Fibroblast of skin of right quadriceps (primary cell): ENCODE measurements at places on chromosomes 1 and 21.

- DNase-seq = peak; percentile 46
These were observed 224.1 kb upstream of the CACYBP start for GRCh38 chr1:174775621-174776020.

- DNase-seq = no peak
These were observed 1.1 kb downstream of the SGIP1 start for GRCh38 chr1:66535061-66535460.

- DNase-seq = no peak
These were observed 26.8 kb upstream of the MAP1LC3C start for GRCh38 chr1:242025681-242026080.

- no peak for DNase-seq
These were observed 84.4 kb downstream of the CLEC20A start for GRCh38 chr1:178412400-178412770.

GRCh38 chr1:92989936-92990583 is 28.8 kb upstream of the DIPK1A start:
- DNase-seq = peak; percentile 17

DNA sequence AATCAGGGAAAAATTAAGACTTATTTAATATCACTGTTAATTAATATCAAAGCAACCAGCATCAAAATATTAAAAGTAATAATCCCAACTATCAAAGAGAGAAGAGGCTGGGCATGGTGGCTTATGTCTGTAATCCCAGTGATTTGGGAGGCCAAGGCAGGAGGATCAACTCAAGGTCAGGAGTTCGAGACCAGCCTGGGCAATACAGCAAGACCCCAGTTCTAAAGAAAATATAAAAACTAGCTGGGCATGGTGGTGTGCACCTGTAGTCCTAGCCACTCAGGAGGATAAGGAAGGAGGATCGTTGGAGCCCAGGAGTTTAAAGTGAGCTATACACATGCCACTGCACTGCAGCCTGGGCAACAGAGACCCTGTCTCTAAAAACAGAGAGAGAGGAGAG is 43.2 kb downstream of the AHCTF1 start:
- DNase-seq = no peak

GRCh38 chr1:109927911-109928321 is 17.3 kb downstream of the CSF1 start:
- DNase-seq = peak; percentile 50

DNA sequence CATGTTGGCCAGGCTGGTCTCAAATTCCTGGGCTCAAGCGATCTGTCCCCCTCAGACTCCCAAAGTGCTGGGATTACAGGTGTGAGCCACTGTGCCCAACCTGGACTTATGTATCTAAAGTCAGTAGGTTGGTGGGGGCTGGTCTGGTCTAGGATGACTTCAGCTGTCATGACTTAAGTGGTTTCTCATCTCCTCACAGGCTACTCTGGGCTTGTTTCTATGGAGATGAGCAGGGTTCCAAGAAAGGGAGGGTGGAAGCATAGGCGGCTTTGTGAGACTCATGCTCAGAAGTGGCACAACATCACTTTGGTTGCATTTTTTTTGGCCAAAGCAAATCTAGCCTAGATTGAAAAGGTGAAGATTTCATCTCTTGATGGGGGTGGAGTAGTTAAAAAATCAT is 115.9 kb upstream of the IVNS1ABP start:
- DNase-seq = no peak

GRCh38 chr1:153880962-153881361 is 41.8 kb downstream of the GATAD2B start:
- DNase-seq = peak; percentile 96

DNA sequence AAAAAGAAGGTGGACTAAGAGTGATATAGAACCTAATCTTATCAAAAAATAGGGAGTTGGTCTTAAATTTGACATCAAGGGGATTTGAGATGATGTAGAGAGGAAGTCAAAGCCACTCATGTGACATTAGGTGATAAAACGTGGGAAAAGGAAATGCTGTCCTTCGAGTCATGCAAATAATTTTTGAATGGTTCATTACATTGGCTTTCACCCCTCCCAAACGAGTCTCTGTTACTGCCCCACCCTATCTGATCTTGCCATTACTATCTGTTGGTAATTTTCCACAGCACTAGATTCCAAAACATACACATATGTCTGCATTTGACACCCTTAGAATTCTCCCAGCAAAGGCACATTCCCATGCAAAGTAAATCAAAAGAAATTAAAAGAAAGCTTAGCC is 531.1 kb upstream of the ADAMTS5 start:
- no peak for DNase-seq

GRCh38 chr1:25064465-25065240 is 134.6 kb upstream of the RUNX3 start:
- no peak for DNase-seq

DNA sequence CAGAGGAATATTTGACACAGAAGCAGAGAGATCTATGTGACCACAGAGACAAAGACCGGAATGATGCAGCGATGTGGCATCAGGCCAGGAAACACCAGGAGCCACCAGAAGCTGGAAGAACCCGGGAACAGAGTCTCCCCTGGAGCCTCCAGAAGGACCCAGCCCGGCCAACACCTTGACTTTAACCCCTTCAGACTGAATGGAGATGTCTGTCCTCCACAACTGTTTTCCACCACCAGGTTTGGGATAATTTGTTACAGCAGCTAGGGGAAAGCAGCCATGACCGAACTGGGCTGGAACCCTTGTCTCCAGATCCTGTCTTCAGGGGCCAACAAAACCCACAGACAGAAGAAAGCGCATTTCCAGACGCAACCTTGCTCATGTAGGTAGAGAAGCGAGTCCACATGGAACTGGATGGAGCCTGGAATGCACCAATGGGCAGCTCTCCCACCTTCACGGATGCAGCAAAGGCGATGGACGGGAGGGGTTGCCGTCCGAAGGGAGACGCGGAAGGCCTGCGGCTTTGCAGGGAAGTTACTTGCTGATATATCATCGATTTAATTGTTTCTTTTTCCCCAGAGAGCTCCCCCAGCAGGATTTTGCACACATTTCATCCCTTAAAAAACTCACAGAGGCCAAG is 396.6 kb downstream of the NPHP4 start:
- DNase-seq = no peak

GRCh38 chr1:219847215-219847855 is 81.0 kb downstream of the SLC30A10 start:
- peak; percentile 7 for DNase-seq

DNA sequence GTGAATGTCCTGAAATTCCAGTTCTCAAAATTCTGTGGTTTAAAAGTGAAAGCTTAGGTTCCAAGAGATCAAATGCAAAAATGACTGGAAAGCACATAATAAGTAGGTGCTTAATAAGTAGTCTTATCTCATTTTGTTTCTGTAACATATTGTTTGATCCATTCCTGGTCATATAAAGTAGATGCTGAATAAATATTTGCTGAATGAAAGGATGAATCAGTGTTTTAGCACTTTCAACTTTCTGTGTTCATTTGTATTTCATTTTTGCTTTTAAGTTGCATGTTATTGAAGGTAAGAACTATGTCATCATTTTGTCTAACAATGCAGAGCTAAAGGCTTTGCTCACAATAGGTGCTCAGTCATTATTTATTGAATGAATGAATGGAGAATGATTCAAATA is 6.3 kb downstream of the MAST2 start:
- no peak for DNase-seq

GRCh38 chr1:185526344-185527307 is 207.6 kb upstream of the HMCN1 start:
- DNase-seq = no peak

GRCh38 chr1:214570442-214570841 is 19.0 kb upstream of the PTPN14 start:
- peak; percentile 70 for DNase-seq

- DNase-seq = peak; percentile 77
These were observed at the start of gene VAMP3 for GRCh38 chr1:7770997-7771822. Gene VAMP3, plus strand, starts transcription at chr1:7771296. Its CDS starts 88 bp downstream, at chr1:7771384.

DNA sequence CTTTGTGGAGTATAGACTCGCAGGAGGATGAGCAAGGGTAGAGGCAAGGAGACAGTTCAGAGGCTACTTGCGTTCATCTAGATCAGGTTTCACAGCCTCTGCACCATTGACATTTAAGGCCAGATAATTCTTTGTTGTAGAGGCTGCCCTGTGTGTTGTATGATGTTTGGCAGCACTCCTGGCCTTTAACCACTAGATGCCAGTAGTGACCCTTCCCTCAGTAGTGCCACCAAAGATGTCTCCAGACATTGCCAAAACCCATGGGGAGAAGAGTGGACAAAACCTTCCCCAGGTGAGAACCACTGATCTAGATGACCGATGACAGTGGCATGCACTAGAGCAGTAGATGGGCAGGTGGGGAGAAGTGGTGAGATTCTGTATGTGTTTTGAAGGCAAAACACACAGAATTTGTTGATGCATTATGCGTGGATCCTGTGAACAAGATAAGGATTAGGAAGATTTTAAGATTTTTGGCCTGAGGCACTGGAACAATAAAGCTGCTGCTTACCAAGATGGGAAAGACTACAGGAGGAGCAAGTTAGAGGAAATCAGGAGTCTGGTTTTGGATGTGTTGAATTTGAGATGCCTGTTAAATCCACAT is 9.9 kb upstream of the COG2 start:
- peak; percentile 30 for DNase-seq

DNA sequence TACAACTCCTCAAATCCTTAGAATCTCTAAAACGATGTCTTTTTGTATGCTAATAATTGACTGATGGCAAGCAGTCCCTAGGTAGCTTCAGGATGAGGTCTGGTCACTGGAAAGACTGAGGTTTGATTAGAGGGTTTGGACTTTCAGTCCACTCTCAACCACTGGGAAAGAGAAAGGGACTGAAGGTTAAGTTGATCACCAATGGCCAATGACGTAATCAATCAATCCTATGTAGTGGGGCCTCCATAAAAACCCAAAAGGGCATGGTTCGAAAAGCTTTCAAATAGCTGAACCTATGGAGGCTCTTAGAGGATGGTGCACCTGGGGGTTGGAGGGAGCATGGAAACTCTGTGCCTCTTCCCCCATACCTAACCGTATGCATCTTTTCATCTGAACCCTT is 39.6 kb upstream of the DNASE2B start:
- no peak for DNase-seq
